CD4-positive, alpha-beta memory T cell (primary cell): ENCODE measurements at places on chromosomes 13 and 19. TPM values are rescaled to one million over a fixed set of nuclear protein-coding genes. Genes with fewer than 3 reads are reported as not detected.

EDNRB gene
- not detected for total RNA-seq

DNA sequence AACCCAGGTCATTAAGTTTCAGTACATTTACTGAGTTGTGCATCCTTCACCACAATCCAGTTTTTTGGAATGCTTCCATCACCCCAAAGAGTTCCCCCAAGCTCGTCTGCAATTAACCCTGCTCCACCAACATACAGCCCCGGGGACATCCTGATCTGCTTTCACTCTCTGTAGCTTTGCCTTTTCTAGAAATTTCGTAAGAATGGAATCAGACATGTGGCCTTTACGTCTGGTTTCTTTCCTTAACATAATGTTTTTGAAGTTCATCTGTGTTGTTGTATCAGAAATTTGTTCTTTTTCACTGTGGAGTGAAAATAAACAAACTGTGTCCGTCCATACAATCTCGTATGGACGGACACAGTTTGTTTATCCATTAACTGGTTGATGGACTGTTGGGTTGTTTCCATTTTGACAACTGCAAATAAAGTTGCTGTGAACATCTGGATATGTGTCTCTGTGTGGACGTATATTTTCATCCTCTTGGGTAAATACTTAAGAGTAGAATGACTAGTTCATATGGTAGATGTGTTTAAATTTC is 2.9 kb downstream of the KLHL26 start:
- no peak for DNase-seq

- no peak for DNase-seq
Observed at GRCh38 chr13:40749327-40749726, 21.7 kb downstream of the MRPS31 start.

DNA sequence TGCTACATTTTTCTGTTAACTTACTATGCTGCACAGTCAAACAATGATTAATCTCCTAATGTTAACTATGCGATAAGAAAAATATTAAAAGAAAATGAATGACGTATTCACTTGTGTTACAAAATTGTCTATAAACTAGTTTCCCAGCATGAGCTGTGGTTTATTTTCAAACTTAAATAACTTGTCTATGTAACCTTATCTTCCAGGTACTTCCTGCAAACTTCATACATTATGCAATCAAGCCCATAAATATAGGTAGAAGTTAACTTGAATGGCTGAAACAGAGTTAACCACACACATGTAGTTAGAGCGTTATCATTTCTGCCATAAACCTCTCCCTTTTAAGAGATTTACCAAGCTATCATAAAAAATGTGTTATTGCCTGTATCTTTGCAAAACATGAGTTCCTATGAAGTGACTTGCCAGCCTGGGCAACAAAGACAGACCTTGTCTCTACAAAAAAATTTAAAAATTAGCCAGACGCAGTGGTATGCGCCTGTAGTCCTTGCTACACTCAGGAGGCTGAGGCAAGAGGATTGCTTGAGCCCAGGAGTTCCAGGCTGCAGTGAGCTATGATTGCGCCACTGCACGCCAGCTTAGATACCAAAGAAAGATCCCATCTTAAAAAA is 17.7 kb upstream of the KLF5 start:
- no peak for DNase-seq

NLRP5 gene
- total RNA-seq = not detected

GRCh38 chr13:112531263-112531794 is 56.6 kb downstream of the TUBGCP3 start:
- no peak for DNase-seq

GRCh38 chr13:113499936-113500335 is 9.4 kb upstream of the DCUN1D2 start:
- no peak for DNase-seq

DNA sequence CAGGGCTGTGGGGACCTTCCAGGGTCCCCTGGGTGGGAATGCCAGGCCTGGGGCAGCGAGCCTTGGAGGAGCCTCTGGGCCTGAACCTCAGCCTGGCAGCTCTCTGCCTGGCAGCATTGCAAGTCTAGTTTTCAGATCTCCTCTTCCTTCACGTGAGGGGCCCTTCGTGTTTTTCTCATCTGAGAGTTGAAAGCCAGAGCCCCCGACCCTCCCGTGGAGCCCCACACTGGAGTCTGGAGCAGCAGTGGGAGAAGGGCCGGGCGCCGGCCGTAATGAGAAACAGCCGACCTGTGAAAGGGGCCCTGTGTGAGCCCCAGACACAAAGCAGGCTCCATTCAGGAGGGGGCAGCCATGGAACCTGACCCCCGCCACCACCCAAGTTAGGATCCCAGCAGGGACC is 19.3 kb downstream of the TMED1 start:
- no peak for DNase-seq

- peak; percentile 17 for DNase-seq
Observed at GRCh38 chr13:30978981-30979956, 46.8 kb downstream of the TEX26 start.

GRCh38 chr13:102904408-102904862 is 58.6 kb downstream of the ERCC5 start:
- DNase-seq = no peak
